Fibroblast of gingiva (primary cell): ENCODE measurements at places on chromosomes 16 and 17.

- DNase-seq, result no peak
Observed at GRCh38 chr17:80987941-80988461, 3.6 kb upstream of the CHMP6 start.

DNA sequence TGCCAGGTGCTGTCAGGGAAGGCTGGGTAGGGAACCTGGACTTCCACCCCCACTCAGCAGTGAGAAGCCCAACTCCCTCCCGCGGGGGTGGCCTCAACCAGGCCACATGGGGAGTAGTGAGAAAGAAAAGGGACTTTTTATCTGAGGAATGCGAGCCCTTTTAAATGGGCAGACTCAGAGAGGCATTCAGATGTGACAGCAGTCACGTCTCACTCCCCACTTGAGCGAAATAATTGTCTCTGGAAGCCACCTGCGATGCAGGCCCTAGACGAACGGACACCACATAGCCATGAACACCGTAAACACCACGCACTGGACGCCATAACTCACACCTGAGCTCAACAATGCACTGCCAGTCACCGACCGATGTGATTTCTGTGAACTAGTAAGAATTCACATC is 11.9 kb upstream of the CD300E start:
- no peak for DNase-seq

GRCh38 chr16:59522826-59523225 is 788.7 kb upstream of the GOT2 start:
- no peak for DNase-seq

DNA sequence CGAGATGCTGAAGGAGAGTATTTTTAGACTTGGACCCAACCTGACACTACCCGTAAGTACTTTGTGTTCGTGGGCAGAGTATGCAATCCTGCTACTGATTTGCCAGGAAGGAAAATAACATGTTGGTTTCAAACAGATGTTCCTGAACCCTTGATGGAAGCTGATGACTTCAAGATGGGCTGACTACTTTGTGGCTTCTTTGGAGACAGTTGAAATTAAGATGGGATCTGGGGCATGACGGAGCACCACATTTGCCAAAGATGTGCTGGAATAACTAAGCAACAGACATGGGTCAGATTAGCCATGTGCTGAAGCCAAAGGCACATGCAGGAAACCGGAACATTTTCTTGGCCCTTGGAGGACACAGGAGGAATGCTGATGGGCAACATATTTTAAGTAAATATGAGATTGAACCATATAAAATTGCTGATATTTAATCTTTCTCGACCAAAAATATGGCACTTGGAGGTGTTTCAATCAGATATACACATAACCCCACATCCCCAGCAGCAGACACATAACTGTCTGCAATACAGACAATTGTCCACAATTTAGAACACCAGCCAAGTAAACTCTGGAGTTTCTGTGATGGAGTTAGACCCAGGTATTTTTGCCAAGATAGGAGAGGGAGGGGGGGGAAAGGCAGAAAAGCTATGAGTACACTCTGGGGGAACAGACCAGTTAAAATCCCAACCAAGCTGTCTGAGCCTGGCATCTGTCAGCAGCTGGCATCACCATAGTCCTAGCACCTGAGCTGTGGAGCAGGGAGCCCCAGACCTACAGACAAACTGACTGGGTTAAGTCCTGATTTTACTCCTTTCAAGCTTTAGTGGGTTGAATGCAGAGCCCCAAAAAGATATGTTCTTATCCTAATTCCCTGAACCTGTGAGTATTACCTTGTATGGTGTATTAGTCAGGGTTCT is 329.4 kb upstream of the CDH5 start:
- DNase-seq, result peak; percentile 99

- no peak for DNase-seq
Observed at GRCh38 chr17:20120836-20121235, 111.7 kb downstream of the SPECC1 start.

GRCh38 chr17:15492791-15493692 is 25.6 kb upstream of the CDRT4 start:
- no peak for DNase-seq

DNA sequence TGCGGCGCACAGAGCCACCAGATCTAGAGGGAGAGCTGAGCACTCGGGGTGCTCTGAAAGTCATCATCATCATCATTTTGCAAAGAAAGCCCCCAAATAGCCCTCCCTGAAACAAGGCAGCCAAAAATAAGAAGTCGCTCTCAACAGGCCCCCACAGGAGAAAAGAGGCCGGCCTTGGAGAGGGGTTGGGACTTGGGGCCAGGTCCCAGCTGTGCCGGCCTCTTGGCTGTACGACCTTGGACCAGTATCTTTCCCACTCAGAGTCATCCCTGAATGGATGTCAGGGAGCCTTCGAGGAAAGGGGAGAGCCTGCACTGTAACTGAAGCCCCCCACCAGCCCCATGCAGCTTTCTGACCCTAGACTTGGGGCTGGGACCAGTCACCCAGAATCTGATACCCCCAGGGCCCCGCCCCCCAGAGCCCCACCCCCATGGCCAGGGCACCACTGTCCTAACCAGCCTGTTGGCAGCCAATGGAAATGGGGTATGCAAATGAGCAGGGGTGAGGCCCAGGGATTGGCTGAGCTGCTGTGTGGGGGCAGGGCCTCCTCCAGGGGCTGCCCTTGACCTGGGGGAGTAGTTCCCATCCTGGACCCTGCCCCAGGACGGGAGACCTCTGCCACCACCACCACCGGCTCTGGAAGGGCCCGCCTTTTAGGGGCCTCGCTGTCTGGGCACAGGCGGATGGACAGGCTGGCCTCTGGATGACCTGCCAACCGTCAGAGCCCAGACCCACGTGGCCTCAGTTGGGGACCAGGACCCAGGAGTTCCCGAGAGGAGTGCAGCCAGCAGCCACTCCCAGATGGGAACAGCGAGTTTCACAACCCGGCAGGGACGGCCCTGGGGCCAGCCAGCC is 15.4 kb downstream of the ZFPM1 start:
- peak; percentile 20 for DNase-seq

GRCh38 chr16:68244903-68245853 is at the start of gene PLA2G15:
PLA2G15 (plus strand) TSS chr16:68245373; CDS start chr16:68245427, 54 bp downstream.
- DNase-seq, result peak; percentile 98

DNA sequence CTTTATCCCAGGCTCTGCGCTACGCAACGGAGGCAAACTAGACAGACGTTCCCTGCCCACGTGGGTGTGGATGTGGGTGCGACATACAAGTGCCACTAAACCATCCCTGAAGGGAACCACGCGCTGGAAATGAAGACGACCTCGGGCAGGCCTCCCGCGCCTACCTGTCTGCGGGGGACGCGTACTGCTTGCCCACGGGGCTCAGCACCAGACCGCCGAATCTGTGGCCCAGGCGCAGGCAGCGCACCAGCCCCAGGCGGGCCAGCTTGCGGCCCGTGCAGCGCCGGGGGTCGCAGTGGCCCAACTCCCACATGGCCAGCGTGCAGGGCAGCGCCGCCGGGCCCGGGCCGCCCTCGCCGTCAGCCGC is 480 bp downstream of the TSR3 start:
- no peak for DNase-seq
